ENCODE measurements at places on chromosomes 16 and 17. TPM values are rescaled to one million over a fixed set of nuclear protein-coding genes. Genes with fewer than 3 reads are reported as not detected.

GRCh38 chr17:44558710-44559633, 1.7 kb downstream of the FZD2 start:
- DNase-seq, result no peak

GRCh38 chr17:48175692-48176470, 68.3 kb downstream of the SNX11 start:
- no peak for DNase-seq

- DNase-seq, result no peak
These were observed 114.0 kb downstream of the PRKCB start for GRCh38 chr16:23949630-23950290.

DNA sequence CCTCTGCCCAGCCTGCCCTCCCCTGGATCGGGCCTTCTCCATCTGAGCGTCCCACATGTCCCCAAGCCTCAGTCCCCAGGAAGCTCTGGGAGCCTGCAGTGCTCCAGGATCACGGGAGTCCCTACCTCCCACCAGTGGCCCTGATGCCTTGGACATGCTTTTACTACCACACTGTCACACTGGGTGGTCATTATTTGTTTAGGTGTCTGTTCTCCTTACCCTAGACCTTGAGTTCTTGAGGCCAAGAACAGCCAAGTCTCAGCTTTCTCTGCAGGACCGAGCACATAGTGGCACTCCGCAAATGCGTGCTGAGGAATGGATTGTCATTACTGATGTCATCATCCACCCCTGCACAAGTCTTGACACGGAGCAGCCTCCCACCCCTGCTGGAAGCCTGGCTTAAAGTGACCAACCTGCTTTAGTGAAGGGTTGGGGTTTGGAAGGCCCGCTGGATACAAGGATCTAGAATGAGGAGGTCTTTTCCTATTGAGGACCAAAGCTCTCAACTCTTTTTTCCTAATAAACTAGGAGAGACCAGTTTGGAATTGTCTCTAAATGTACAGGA, 132.9 kb upstream of the CRHR1 start:
- DNase-seq, result no peak

- no peak for DNase-seq
These were observed 56.2 kb downstream of the PRMT7 start for GRCh38 chr16:68367030-68367429.

GNGT2 gene
- total RNA-seq, result not detected

SLC12A3 gene
- total RNA-seq, result not detected

BBS2 gene
- total RNA-seq, result 39.3 TPM

DHRS7B gene
- 44.5 TPM for total RNA-seq

HBA2 gene
- 47.9 TPM for total RNA-seq
